ENCODE measurements at places on chromosomes 3 and 15.
A peak's percentile ranks its signal among the peaks of the same experiment; 100 is the strongest.

- DNase-seq = peak; percentile 57
These were observed 107.1 kb upstream of the ICE2 start for GRCh38 chr15:60585743-60586708.

GRCh38 chr3:126157083-126157768 is 23.2 kb downstream of the ALDH1L1 start:
- no peak for DNase-seq

- DNase-seq = no peak
These were observed 180.0 kb downstream of the ERC2 start for GRCh38 chr3:56288258-56288657.

DNA sequence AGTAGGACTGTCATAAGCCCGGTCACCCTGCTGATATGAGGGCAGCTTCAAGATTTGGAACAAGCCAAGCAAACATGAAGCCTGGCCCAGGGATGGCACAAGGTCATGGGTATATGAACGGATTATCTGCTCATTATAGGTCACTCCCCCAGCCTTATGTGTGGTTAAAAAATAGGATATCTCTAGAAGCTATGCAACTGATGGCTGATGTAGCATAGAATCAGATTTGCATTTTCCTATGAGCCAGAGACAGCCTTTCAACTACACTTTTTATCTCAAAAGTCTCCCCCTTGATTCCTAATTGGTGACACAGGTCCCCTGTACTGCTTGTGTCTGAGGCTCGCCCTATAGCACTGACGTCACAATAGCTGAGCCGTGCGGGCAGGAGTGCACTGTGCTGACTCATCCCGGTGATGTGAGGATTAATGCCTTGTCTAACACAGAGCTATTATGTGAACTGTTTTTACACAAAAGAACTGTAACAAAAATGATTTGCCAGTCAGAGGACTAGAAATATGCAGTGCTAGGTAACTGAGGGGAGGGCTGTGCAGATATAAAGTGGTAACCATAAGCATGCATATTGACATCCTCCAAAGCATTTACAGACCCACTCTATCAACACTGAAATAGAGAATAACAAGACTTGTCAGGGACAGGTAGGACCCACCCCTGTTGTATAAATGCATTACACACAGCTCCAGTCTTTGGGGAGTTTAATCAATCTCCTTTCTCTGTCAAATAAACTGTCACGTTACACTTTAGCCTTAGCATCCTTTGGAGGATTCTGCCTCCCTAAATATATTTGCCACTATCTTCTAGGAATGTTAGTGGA is 204.9 kb downstream of the TIGIT start:
- no peak for DNase-seq

- DNase-seq = no peak
These were observed 274.7 kb downstream of the RBMS3 start for GRCh38 chr3:29555590-29555989.

GRCh38 chr15:80945605-80946004 is 44.0 kb downstream of the MESD start:
- no peak for DNase-seq

DNA sequence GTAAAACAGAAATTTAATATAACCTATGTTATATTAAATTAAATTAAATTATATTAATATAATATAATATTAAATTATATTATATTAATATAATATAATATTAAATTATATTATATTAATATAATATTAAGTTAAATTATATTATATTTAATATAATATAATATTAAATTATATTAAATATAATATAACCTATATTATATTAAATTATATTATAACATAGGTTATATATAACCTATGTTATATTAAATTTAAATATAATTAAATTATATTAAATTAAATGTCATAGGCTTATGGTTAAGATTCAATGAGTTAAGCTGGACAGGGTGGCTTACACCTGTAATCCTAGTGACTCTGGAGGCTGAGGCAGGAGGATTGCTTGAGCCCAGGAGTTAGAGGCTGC is 40.6 kb upstream of the CNOT10 start:
- DNase-seq = no peak

DNA sequence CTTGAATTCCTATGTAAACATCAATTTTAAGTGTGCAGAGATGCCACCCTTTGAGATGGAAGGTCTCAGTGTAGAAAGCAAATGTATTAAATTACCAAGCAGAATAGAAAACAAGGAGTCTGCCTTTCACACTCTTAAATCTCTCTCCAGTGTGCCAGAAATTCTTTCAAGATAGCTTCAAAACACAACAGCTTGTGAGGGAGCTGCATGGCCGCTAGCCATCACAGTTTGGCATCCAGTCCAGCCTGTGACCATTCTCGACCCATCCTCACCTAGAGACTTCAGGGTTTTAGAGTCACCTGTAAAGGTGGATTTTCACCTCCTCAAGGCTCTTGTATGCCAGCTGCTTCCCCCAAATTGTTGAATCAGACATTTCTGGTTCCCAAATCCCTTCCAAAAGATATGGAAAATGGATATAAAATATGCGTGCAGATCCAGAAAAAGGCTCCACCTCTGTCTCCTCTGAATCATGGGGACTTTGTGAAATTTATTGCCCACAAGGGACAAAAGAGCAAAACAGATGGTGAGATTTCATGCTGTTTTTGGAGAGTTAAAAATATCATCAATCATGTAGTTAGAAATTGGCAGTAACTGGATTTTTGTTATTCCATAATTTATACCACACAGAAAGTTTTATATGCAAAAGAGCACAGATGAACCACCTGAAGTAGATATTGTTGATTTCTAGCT is 114.2 kb upstream of the THRB start:
- DNase-seq = no peak

DNA sequence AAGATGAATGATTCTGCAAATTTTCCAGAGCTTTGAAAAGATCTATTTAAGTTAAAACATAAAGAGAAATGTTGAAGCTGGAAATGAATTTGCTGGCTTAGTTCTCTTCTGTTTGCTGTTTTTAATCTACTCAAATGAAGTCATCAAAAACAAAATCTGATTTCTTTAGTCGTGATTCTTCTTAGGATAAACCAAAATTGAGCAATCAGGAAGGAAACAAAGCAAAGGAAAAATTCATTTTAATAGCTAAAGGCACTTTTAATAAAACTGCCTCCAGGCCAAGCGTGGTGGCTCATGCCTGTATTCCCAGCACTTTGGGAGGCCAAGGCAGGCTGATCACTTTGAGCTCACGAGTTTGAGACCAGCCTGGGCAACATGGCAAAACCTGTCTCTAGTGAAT is 91.2 kb downstream of the DUT start:
- DNase-seq = no peak

DNA sequence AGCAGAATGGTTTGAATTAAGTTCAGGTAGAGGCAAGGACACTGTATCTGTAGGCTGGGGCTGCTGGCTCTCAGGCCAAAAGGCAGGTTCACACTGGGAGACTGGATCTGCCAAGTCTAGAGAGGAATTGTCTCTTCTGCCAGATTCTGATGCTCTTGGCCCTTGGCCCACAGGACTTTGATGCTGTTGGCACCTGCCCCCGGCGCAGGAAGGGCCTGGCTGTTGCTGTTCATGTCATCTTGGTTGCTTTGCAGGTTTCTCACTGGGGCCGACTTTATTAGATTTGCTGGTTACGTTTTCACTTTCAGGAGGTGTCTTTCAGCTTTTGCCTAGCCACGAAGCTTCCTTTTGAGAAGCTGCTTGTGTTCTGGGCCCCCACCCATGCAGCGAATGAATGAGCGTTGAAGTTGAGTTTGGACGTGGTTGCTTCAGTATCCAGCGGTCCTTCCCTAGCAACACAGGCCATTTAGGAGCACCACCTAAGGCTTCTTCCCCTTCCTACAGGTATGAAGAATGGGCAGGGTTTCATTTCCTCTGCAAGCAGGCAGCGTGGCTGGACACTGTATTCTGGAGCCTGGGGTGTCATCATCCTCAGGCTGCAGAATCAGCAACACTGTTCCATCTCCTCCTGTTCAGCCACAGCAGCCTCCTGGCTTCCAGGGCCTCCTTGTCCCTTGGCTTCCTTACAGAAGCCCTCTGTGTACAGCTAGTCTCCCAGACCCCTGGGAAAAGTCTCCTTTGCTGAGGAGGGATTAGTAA is 65.6 kb upstream of the PRR23C start:
- no peak for DNase-seq

DNA sequence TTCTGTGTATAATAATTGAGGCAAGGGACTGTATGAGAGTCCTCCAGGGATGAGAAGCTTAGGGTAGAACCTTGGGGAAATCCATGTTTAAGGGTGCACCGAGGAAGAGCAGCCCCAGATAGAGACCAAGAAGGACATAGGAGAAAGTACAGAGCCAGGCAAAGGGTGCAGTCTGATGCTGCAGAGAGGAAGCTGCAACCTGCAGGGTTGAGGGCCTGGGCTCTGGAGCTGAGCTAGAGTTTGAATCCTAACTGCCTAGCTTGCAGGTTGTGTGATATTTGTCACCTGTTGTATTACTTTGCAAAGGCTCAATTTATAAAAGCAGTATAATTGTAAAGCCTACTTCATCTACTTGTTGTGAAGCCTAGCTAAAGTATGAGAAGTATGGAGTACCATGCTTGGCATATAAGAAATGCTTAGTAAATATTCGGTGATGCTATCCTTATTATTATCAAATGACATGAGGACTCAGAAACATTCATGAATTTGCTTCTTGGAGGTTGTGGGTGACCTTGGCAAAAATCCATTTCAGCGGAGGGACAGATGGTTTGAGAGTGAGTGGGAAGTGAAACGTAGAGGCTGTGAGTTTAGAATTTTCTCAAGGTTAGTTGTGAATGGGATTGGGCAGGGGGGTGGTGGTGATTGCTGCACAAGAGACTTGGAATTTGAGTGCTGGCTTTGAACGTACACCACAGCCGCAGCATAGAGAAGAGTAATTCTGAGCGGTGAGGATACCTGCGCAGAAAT is 43.8 kb downstream of the PLCL2 start:
- DNase-seq = no peak

DNA sequence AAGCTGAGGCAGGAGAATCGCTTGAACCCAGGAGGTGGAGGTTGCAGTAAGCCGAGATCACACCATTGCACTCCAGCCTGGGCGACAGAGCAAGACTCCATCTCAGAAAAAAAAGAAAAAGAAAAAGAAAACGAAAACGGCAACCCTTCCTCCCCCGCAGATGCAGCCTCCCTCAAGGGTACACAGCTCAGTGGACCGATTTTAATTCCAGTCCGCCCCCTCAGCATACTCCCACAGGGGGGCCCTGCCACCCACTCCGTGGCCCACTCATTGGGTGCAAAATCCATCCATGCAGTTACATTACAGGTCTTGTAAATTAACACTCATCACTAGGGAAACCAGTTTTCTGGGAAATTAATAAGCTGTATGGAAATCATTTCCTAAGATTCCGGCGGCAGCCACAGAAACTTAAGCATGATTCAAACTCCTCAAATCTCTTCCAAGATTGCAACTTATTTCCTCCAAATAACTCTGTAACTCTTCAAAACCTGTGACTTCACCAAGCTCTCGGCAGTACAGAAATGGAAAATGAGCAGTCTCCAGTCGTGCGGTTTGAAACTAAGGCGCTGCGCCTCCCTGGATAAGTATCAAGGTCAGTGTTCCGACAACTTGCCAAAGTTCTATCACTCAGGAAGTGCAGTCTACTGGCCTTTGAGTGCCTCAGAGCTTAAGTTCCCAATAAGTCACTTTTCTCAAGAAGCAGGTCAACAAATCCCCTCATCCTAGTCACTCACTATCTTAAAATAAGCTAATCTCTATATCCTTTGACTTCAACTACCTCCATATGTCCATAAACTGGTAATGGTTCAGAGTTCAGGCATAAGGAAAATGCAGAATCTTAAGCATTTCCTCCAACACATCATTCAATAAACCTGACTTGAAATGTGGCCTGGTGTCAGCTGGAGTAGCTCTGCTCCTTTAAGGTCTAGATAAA is 24.7 kb upstream of the KLHL6 start:
- DNase-seq = no peak

DNA sequence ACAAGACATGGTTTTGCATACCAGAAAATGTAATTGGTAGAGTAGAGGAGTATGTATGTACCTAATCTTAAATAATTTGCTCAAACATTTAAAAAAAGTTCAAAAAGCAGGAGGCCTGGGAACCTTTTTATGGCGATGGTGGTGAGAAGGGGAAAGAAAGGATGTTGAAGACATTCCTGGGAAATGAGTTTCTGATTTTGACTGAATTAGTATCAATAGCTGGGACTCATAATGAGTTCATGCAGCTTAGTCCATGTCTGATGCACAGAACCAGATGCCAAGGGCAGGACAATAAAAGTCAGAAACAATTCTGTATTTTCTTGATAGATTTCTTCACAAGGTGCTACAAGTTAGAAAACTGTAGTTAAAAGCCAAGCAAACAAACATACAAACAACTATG is 395.3 kb downstream of the GAP43 start:
- DNase-seq = no peak

DNA sequence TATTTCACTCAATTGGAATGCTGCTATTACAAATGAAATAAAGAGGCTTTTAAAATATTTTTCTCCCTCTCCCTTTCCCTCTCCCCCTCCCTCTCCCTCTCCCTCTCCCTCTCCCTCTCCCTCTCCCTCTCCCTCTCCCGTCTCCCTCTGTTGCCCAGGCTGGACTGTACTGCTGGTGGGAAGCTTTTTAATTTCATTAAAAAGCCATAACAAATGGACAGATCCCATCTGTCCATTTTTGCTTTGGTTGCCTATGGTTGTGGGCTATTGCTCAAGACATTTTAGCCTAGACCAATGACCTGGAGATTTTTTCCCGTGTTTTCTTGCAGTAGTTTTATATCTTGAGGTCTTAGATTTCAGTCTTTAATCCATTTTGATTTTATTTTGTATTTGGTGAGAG is 107.2 kb upstream of the LRRC3B start:
- DNase-seq = no peak

DNA sequence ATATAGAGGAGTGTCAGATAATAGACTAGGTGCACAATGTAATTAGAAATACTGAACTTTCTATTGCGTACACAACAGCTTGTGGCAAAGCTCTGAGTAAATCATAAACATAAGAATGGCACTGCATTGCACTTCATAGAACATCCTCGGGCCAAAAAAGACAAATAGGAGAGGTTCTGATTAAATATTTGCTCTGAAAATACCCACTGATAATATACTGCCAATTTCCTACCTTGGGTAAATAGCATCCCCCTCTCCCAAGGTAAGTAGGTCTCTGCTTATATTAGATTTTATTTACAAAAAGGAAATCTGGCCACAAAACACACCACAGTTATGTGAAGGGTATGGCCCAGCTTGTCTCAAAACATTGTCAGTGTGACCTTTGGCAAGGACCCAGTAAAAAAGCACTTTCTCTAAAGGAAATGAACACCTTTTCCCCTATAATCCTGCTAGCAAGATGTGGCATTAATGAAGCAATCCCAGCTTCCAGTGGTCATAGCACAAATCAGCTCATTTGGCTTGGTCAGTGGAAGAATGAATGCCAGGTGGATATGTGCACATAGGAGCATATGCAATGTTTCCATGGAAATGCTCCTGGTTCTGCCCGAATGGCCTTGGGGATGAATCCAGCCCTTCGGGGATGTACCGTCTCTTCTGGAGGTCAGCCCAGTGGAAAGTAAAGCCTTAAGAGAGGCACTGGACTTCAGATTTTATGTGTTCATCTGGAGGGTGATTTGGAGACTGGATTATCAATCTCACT is 315.9 kb downstream of the LSAMP start:
- DNase-seq = no peak

GRCh38 chr3:171569571-171570132 is 109.4 kb upstream of the TNIK start:
- DNase-seq = no peak

- DNase-seq = no peak
These were observed 69.3 kb upstream of the TSPAN3 start for GRCh38 chr15:77140220-77140619.
